ENCODE measurements at places on chromosomes 2 and 18.

- DNase-seq, result no peak
Measured at GRCh38 chr18:47115205-47115604, 35.1 kb downstream of the HDHD2 start.

DNA sequence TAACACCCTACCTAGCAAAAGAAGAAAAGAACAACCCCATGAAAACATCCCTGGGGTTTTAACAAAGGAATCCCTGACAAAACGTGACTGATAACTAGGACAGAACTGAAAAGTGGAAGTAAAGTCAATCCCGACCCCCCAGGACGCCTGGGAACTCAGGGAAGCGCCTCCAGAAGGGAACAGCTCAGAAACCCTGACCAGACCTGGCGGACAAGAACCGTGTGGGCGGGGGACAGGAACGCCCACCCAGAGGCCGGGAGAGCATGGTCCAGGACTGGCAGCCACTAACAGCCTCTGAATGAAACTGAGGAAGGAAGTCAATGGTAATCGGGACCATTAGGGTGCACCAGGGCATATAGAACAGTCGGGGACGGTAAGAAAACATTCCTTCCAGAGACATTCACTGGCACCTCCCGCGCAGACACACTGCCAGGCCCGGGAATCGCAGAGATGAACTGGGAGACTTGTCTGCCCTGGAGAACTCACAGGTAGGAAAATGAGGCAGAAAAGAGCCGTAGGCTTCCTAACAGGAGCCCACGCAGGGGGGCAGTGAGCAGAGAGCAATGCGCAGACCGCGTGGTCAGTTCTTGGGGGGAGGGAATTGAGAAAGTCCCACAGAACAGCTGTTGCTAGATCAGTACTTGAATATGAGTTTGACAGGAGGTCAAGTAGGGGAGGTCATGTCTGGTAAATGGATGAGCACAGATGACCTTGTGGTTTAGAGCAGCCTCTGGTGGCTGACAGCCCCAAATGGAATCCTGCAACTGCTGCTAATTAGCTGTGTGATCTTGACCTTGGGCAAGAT is 1.3 kb upstream of the TBC1D8 start:
- DNase-seq, result no peak

DNA sequence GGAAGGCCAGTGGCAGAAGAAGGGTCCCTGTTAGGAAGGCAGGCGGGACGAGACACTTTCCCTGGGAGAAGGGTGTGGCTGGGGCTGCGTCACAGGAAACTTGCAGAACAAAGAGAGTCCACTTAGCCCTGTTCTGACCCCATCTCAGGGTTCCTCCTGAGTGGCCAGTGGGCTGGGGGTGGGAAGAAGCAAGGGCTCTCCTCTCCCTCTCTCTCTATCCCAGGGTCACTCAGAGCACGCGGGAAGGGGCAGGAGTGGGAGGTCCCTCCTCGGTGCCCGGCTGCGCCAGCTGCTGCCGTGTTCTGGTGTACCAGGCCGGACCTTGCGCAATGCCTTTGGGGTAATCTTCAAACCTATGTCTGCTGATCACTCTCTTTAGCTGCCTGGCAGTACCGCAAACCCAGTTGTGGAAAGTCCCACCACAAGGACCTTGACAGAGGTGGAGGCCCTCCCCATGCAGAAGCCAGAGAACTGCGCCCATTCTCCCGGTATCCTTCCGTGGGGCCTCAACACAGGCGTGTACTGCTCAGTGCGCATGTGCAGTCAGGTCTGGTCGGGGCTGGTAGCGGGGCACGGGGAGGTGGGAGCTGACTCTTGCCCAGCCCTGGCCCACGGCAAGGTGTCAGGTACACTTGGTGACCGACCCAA is 47.8 kb upstream of the ST3GAL5 start:
- no peak for DNase-seq

- no peak for DNase-seq
Measured at GRCh38 chr18:48947092-48947491, 3.7 kb downstream of the SMAD7 start.

- DNase-seq, result no peak
Measured at GRCh38 chr2:152411154-152411553, 76.2 kb downstream of the FMNL2 start.

GRCh38 chr2:46306988-46307655 is 9.9 kb downstream of the EPAS1 start:
- no peak for DNase-seq

DNA sequence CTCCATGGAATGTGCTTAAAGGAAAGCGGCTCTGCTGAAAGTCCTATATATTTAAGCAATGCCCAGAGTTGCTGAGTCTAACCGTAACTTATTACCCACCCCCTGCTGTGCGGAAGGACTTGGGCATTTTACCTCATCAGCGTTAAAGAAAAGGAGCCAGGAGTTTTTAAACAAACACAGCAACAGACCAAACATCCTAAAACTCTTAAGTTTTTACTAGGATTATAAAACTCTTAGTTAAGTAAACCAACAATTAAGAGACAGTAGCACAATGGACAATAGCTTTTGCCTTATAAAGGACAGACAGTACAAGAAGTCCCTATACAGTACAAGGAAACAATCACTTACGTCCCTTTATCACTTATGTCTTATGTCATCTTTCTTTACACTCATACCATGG is 90.2 kb downstream of the ZNF521 start:
- DNase-seq, result no peak

GRCh38 chr2:216658757-216659156 is 25.5 kb downstream of the IGFBP2 start:
- DNase-seq, result no peak

- no peak for DNase-seq
Measured at GRCh38 chr2:146651361-146651760, 1193.5 kb upstream of the ACVR2A start.

- no peak for DNase-seq
Measured at GRCh38 chr2:199979398-199979797, 24.0 kb downstream of the MAIP1 start.

- DNase-seq, result no peak
Measured at GRCh38 chr2:45892425-45892745, 240.9 kb downstream of the PRKCE start.

DNA sequence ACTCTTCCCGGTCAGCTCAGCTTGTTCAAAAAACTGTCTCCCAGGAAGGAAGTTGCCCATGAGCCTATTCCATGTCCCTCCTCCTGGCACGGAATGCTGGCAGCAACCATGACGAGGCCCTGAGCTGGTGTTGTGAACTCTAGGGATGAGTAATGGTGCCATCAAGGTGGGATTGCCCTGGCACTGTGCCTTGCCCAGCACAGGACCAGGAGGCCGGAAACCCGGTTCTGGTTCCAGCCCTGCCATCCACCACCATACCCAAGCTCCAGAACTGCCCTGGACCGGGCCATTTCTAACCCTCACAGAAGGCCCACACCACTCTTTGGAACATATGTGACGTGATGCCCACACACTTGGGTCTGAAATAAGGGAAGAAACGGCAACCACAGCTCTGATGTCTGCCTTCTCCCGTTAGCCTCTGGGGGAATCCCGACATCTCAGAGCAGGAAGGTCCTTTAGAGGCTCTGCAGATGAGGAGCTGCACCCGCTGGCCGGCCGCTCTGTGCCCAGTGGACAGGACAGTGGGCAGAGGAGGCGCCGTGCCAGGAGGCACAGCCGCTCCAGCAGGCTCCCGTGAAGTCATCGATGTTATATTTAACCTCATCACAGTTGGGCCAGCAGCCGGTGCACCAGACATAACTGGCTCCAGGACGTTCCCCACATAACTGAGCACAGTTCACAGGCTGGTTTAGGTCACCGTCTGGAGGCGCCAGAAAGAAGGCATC is 462.1 kb upstream of the ID2 start:
- no peak for DNase-seq

DNA sequence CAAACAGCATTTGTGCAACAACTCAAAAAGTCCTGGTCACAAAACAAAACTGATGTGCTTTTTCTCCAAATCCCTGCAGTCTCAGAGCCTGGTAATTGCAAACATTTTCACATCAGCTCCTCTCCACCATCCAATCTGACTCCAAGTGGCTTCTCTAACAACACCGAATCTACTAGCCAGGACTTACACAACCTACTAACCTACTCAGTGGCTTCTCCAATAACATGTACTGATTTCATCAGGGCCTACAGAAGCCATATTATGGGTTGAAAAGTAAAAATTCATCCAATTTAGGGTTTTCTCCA is 104.3 kb downstream of the COLEC12 start:
- no peak for DNase-seq

- DNase-seq, result no peak
Measured at GRCh38 chr18:12861637-12862036, 22.4 kb downstream of the PTPN2 start.

- DNase-seq, result no peak
Measured at GRCh38 chr2:200156166-200156835, 150.2 kb upstream of the SPATS2L start.

DNA sequence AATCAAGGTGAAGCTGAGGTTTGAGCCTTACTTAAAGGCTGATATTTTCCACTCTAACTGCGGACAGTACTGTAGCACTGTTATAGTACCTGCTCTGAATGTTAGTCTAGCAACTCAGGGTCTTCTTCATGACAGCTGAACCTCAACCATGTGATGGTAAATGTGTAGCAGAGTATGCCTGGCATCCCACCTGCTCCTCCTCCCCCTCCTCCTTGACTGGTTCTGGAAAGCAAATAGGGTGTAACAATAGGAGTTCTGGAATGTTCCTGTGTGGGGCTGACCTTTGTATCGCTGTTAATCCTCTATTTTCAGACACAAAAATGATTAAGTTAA is 447 bp upstream of the CCL20 start:
- DNase-seq, result no peak

- DNase-seq, result no peak
Measured at GRCh38 chr2:23657371-23657770, 269.6 kb downstream of the ATAD2B start.
